ENCODE measurements at places on chromosomes 5 and 9.
A peak's percentile ranks its signal among the peaks of the same experiment; 100 is the strongest.

GRCh38 chr5:16539169-16539666 is 73.6 kb upstream of the ZNF622 start:
- no peak for DNase-seq

DNA sequence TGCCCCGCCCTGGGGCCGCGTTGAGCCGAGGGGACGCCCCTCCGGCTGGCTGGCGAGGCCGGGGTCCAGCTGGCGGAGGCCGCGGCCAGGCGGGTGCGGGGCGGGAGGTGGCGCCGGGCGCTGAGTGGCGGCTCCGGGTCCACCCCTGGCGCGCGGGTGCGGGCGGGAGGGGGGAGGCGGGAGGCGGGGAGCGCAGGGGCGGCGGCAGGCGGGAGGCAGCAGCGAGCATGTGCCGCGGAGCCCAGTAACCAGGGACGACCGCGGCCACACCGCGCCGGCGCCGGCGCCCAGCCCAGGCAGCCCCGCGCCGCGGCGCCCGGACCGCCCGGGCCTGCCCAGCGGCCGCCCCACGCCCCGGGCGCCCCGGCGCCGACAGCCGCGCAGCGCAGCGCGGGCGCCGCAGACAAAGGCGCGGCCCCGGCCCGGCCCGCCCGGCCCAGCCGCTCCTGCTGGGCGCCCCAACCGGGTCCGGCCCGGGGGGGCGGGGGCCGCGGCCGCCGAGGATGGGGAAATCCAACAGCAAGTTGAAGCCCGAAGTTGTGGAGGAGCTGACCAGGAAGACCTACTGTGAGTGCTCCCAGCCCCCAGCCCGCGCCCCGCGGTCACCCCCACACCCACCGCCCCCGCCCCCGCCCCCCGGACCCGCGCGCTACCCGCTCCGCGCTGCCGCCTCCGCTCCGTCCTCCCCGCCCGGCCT is at the start of gene NCS1:
Gene NCS1 (plus strand): TSS at position 244 of the 697 bp plus-strand sequence. CDS start 260 bp downstream, at position 504.
- peak; percentile 88 for DNase-seq

DNA sequence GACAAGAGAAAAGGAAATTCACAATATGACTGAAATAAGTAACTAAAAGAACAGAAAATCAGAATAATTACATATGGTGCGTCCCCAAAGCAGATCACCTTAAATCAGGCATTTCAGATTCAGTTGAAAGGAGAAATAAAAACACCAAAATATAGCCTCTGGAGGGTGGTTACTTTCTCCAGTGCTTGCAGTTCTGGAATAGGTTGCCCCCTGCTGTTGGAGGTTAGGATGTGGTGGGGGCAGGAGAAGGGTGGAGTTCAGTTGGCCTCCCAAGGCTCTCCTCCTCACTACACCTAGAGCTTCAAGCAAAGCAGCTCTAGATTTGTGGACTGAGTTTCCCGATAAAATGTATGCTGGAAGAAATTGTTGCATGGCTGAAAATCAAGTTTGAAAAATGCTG is 338.2 kb upstream of the TLE4 start:
- DNase-seq: peak; percentile 79

GRCh38 chr5:151820903-151821302 is 49.1 kb downstream of the G3BP1 start:
- DNase-seq: no peak

DNA sequence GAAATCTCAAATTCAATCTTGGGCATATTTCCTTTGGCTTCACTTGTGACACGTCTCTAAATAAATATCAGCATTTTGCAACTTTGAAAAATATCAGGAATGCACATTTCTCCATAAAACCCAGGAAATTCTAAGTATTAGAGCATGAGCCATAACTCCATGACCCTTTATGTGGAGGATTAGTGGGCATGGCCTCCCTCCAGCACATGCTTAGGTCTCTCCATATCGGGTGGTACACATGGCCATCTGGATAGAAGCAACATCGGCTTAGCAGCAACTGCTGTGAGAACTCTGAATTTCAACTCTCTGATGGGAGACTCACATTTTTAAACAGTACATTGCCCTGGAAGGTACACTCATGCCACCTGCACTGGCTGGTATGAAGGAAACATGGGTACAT is 73.7 kb upstream of the EGFLAM start:
- no peak for DNase-seq

- DNase-seq: no peak
These were observed 10.8 kb downstream of the NOTCH1 start for GRCh38 chr9:136535070-136535469.

- no peak for DNase-seq
These were observed 41.3 kb downstream of the UGCG start for GRCh38 chr9:111937781-111938426.

DNA sequence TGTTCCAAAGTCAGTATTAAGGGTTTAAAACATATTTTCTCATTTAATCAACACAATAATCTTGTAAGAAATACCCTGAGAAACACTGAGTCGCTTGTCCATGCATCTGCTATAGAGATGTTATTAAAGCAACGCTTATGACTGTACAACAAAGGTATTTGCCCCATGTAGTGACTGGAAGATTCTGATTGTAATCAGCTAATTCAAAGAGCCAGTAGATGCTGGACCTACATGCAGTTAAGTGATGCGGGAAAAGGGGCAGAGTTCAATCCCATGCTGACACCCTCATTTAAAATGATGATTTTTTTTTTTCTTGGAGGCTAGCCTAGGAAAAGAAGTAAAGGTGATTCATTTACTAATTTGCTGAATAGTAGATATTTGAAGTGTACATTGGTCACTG is 149.3 kb upstream of the MTAP start:
- no peak for DNase-seq

- DNase-seq: no peak
These were observed 230.6 kb downstream of the EBF1 start for GRCh38 chr5:158869092-158869491.

- DNase-seq: peak; percentile 75
These were observed 12.6 kb upstream of the TCF7 start for GRCh38 chr5:134101686-134102439.

- DNase-seq: no peak
These were observed 80.4 kb downstream of the DCP2 start for GRCh38 chr5:113056988-113057387.

DNA sequence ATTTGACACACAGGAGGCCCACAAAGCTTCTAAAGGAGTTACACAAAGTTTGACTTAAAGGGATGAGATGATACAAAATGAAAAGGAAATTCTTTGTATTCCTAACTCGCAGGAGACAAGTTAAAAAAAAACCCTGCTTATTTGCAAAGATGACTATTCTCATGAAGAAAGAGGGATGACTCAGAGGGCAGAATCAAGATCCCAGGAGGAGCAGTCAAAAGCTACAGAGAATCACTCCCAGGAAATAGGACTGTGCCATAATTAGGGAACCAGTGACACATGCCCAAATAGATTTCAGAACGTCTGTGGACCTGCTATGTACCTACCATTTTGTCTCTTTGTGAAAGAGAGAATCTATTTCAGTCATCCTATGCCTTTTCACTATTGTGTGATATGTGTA is 103.5 kb upstream of the ARRDC3 start:
- DNase-seq: no peak

DNA sequence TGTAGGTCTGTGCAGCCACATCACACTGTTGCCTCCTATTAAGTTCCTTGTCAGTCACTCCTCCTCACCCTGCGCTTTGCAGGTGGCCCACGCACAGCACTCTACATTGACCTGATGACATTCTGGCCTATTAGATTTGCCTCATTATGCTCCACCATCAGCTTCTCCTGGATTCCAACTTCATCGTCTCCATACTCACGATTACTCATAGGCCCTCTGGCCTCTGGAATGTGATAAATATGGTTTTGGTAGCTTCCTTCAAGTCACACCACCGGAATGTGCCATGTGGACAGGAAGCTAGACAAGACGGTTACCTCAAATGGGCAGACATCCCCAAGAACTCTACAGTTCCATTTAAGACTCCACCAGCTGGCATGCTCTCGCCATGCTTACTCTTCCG is 158.0 kb upstream of the LHFPL2 start:
- no peak for DNase-seq

DNA sequence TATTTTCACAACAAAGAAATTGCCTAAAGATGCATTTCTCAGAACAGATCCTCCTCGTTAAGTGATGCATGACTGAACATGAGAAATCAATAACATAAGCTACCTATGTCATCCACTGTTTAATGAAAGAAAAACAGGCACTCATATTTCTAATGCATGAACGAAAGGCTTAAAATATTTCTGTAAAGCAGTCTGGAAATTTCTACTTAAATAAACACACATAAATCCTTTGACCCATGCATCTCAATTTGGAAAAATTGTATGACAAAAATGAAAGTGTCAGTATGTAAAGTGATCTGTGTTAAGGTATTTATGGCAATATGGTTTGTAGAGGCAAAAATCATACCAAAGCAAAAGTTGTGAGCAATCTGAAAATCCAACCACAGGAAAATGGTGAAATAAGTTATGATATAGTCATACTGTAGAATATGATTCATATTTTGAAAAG is 399.2 kb upstream of the GRAMD2B start:
- no peak for DNase-seq

DNA sequence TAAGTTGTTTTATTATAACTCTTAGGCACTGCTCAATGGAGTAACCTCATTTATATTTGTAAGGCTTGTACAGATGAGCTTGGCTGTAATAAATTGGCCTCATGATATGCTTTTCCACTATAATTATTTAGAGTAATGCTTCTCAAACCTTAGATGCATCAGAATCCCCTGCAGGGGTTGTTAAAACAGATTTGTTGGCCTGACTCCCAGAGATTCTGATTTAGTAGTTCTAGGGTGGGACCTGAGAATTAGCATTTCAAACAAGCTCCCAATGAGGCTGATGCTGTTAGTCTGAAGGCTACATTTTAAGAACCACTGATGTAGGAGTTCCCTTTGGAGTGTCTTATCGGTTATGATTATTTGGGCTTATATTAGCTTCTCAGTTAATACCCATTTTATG is 38.2 kb upstream of the ARSB start:
- no peak for DNase-seq

GRCh38 chr5:171418316-171418981 is 998 bp upstream of the FGF18 start:
- peak; percentile 91 for DNase-seq

Measured in HEK293T (cell line).